ENCODE measurements at places on chromosomes 3 and 15. TPM values are rescaled to one million over a fixed set of nuclear protein-coding genes. Genes with fewer than 3 reads are reported as not detected.

DNA sequence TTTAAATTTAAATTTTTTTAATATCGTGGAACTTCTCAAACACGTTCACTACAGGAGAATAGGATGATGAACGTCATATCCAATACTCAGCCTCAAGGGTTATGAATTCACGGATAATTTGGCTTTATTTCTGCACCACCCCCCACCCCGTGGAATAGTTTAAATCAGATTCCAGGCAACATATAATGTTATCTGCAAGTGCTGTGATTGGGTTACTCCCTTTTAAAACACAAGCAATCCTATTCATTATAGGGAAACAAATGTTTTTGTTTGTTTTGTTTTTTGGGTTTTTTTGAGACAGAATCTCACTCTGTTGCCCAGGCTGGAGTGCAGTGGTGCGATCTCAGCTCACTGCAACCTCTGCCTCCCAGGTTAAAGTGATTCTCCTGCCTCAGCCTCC, 30.9 kb downstream of the BHLHE40 start:
- no peak overlapping the region for H3K27ac ChIP-seq
- H3K27me3 ChIP-seq, result no peaks in the 10 kb centered on the region
- no peak for DNase-seq
- H3K36me3 ChIP-seq, result no peaks in the 10 kb centered on the region
- H3K4me3 ChIP-seq, result no peak overlapping the region
- peaks cover 49% of the 10 kb centered on the region for H3K4me1 ChIP-seq

DNA sequence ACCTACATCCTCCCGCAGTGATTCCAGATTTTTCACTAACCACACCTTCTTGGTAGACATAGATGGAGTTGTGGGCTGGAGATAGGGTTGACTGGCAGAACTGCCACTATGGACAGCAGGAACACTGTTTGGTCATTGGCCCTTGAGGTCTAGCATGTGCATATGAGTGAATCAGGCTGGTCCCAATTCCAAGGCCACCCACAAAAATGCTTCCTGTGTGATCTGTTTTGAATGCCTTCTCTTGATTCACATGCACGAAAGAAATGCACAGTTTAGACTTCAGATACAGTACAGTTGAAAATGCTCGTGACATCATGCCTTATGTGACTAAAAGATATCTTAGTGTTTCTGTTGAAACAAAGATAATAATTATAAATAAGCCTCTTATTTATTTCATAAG, 285.8 kb upstream of the SEMA6D start:
- no peaks in the 10 kb centered on the region for H3K36me3 ChIP-seq
- no peak for DNase-seq
- no peaks in the 10 kb centered on the region for H3K4me1 ChIP-seq
- no peak overlapping the region for H3K4me3 ChIP-seq
- H3K27ac ChIP-seq, result no peak overlapping the region
- no peaks in the 10 kb centered on the region for H3K27me3 ChIP-seq

- no peak for DNase-seq
- H3K27me3 ChIP-seq, result no peaks in the 10 kb centered on the region
- no peaks in the 10 kb centered on the region for H3K36me3 ChIP-seq
- peaks cover 5% of the 10 kb centered on the region for H3K4me1 ChIP-seq
- H3K27ac ChIP-seq, result no peak overlapping the region
Observed at GRCh38 chr3:43736558-43737440, 46.1 kb downstream of the ABHD5 start.

CD200R1L gene
- total RNA-seq, result not detected

DNA sequence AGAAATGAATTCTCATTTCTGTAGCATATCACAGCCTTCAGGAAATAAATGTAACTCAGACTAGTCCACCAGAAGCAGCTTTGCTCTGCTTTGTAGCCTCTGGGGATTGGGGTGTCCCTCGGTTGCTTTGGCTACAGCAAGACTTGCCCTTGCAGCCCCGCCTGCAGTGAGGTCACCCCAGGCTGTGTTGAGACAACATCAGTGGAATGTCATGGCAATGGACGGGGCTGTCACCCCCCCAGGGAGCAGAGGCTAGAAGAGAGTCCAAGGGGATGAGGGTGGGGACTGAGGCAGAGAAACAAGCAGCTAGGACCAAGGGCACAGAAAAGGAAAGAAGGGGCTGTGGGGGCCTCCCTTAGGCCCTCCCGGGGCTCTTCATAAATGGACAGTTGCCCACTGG, 854 bp downstream of the CLEC3B start:
- DNase-seq, result peak; percentile 94
- H3K27me3 ChIP-seq, result no peaks in the 10 kb centered on the region
- H3K27ac ChIP-seq, result peak overlapping the region; percentile 79

DNA sequence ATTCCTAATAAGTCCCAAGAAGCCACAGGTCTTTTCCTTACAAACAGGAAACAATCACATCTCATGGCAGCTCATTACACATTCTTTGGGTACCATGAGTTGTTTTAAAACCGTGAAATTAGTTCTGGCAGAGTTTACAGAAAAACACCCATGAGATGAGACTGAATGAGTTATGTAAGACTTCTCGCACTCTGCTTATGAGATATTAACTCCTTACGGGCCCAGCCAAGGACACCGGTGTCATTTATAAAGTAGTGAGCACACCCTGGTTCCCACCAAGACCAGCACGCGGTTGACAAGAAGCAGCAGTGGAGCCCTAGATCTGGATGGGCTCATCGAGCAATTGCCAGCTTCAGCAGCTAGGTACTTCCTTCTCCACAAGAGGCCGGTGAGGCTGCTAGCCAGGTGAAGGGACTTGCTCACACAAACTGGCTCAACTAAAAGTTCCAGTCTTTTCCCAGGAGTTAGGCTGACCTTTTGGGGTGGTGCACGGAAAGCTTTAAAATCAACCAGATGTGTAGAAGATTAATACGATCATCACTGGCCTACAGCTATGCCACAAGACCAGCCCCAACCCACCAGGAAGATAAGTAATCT, 318.6 kb upstream of the ICE2 start:
- DNase-seq, result no peak
- H3K4me3 ChIP-seq, result no peak overlapping the region
- no peaks in the 10 kb centered on the region for H3K36me3 ChIP-seq
- no peaks in the 10 kb centered on the region for H3K27me3 ChIP-seq
- peak overlapping the region; percentile 5 for H3K27ac ChIP-seq

PRR23E gene
- total RNA-seq, result not detected

DNA sequence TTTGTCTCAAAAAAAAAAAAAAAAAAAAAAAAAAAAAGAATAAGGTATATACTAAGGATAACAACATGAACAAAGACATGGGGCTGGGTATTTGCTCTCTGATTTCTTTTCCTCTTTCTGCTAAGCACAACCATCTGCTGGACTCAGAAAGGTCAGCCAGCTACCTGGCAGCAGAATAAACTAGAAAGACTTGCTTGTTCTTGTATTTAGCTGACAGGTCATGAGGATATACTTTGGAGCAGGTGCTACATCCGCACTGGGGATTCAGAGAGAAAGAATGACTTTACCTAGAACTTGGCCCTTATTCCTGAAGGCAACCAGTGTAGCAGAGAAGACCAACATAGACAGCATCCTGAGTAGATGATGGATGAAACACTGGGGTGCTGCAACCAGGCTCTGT, 550.5 kb downstream of the NTRK3 start:
- H3K4me3 ChIP-seq, result no peak overlapping the region
- H3K4me1 ChIP-seq, result no peaks in the 10 kb centered on the region
- no peak overlapping the region for H3K27ac ChIP-seq
- H3K36me3 ChIP-seq, result no peaks in the 10 kb centered on the region
- no peak for DNase-seq
- H3K27me3 ChIP-seq, result peaks cover 10% of the 10 kb centered on the region

DNA sequence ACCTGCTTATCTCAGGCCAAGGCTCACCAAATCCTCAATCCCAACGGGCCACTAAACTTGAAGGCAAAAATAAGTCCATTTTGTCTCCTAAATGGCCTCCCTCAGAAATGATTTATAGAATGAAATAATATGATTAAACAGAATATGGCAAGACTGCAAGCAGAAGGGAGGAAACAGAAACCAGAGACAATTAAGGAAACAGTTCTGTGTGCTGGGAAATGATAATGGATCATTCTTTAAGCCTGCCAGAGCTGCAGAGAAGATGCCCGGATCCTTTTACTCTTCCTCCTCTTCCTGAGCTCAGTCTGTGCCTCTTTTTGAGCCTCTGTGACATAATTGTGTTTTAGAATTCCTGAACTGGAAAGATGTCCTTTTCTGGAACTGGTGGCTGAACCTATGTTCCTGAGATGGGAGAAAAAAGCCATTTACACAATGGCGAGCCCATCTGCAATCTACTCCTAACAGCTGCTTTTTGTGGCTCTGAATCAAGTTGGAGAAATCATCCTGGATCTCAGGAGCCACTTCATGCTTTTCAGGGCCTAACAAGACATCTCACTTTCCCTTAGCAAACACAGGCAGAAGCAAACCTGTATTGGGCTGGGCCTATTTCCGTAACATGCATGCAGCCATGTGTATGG, 2.8 kb upstream of the ABHD2 start:
- DNase-seq, result no peak
- H3K36me3 ChIP-seq, result no peaks in the 10 kb centered on the region
- H3K27me3 ChIP-seq, result no peaks in the 10 kb centered on the region
- H3K27ac ChIP-seq, result peak overlapping the region; percentile 4
- H3K4me3 ChIP-seq, result no peak overlapping the region

DNA sequence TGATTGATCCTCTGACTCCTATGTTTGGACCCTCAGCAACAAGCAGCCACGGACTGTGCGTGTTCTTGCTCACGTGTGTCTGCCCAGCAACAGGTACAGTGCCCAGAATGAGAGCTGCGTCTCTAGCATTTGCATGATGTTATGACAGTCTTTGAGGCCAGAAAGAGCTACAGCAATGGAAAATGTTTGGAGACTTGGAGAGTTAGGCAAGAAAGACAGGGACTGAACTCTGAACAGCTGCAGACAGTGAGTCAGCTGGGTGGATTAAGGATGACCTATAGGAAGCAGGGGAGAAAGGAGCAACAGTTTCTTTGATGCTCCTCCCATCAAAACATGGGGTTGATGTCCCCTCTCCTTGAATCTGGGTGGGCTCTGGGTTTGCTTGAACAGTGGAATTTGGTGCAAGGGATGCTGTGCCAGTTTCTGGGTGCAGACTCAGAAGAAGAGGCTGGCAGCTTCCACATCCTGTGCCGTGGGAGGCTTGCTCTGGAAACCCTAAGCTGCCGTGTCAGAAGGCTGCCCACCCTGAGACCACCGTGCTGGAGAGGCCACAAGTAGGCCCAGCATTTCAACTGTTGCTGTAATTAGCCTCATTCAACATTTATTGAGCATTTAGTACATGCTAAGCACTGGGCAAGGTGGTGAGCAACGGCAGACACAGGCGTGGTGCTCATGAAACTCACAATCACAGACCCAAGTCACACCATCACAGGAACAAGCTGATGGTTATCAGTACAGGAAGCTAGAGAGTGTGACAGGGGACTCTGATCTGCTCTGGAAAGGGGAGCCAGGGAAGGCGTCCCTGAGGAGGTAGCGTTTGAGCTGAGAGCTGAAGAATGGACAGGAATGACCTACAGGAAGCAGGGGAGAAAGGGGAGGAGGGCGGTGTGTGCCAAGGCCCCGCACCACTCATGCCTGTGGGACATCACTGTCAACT, 21.7 kb downstream of the CCR9 start:
- DNase-seq, result no peak
- H3K27ac ChIP-seq, result no peak overlapping the region
- no peaks in the 10 kb centered on the region for H3K4me1 ChIP-seq
- H3K36me3 ChIP-seq, result no peaks in the 10 kb centered on the region
- H3K4me3 ChIP-seq, result no peak overlapping the region

GRCh38 chr3:53633197-53633787, 138.9 kb downstream of the CACNA1D start:
- H3K36me3 ChIP-seq, result no peaks in the 10 kb centered on the region
- H3K4me1 ChIP-seq, result peaks cover 3% of the 10 kb centered on the region
- no peak overlapping the region for H3K27ac ChIP-seq
- no peak overlapping the region for H3K4me3 ChIP-seq
- DNase-seq, result no peak

PLA2G4D gene
- total RNA-seq, result 25.2 TPM

NRROS gene
- 0.95 TPM for total RNA-seq

- DNase-seq, result no peak
- no peaks in the 10 kb centered on the region for H3K27me3 ChIP-seq
- no peaks in the 10 kb centered on the region for H3K4me1 ChIP-seq
- no peak overlapping the region for H3K27ac ChIP-seq
- no peaks in the 10 kb centered on the region for H3K36me3 ChIP-seq
- H3K4me3 ChIP-seq, result no peak overlapping the region
Observed at GRCh38 chr15:55108448-55108847, 88.3 kb downstream of the RSL24D1 start.

GRCh38 chr3:30370681-30371271, 235.6 kb upstream of the TGFBR2 start:
- peak overlapping the region; percentile 6 for H3K27ac ChIP-seq
- no peaks in the 10 kb centered on the region for H3K27me3 ChIP-seq
- H3K4me3 ChIP-seq, result no peak overlapping the region
- H3K4me1 ChIP-seq, result peaks cover 14% of the 10 kb centered on the region
- H3K36me3 ChIP-seq, result no peaks in the 10 kb centered on the region
- DNase-seq, result no peak

LINGO1 gene
- total RNA-seq, result 3.9 TPM

DNA sequence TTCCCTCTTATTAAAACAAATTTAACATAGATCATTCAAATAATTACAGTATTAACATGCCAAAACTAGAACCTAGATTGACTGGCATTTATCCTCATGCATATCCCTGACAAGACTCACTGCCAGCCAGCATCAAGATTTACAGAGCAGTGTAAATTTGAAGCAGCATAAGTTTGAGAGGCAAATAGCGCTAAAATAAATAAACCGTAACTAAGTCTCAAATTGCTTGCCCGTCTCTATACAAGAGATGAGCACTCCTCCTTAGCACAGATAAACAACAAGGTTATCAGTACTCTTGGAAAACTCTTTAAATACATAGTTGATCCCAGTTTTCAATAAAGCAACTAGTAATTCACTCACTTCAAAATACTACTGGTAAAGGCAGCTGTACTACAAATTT, 29.6 kb downstream of the MSL2 start:
- no peaks in the 10 kb centered on the region for H3K27me3 ChIP-seq
- H3K4me3 ChIP-seq, result no peak overlapping the region
- no peaks in the 10 kb centered on the region for H3K36me3 ChIP-seq
- H3K4me1 ChIP-seq, result peaks cover 34% of the 10 kb centered on the region
- no peak overlapping the region for H3K27ac ChIP-seq
